HFFc6 (cell line): ENCODE measurements at places on chromosomes 11 and 22. TPM values are rescaled to one million over a fixed set of nuclear protein-coding genes. Genes with fewer than 3 reads are reported as not detected.

SDHD gene
- 99.5 to 105 TPM (median 101 TPM) in 3 replicates for total RNA-seq

PLET1 gene
- not detected in 3 replicates for total RNA-seq

KCTD14 gene
- 0.41 to 1.3 TPM (median 1.00 TPM) in 3 replicates for total RNA-seq

PAX6 gene
- total RNA-seq = 1.3 TPM in 1 of 3 replicates, not detected in the others

GUCY1A2 gene
- 0.16 TPM in 1 of 2 replicates, not detected in the other for total RNA-seq

CNTF gene
- 0.74 to 1.3 TPM (median 0.77 TPM) in 3 replicates for total RNA-seq

WBP2NL gene
- total RNA-seq = not detected in 3 replicates

TESMIN gene
- total RNA-seq = 4.6 to 5.5 TPM (median 5.1 TPM) in 3 replicates

KREMEN1 gene
- 0.55 to 1.4 TPM (median 0.62 TPM) in 3 replicates for total RNA-seq

C22orf42 gene
- not detected in 3 replicates for total RNA-seq

OR52I2 gene
- total RNA-seq = not detected in 3 replicates

RGL4 gene
- total RNA-seq = not detected in 3 replicates

TUBA8 gene
- 0.26 and 0.39 TPM in 2 replicates for total RNA-seq

TEX12 gene
- total RNA-seq = not detected in 2 replicates

GAL gene
- total RNA-seq = 1.00 and 9.5 TPM in 2 replicates

RHOD gene
- total RNA-seq = 5.2 to 20.3 TPM (median 14.5 TPM) in 3 replicates

THRSP gene
- not detected in 3 replicates for total RNA-seq
